ENCODE measurements at places on chromosomes 16 and 17.

GRCh38 chr17:48609033-48609432 lies 1.8 kb downstream of the HOXB7 start:
- DNase-seq, result no peak

DNA sequence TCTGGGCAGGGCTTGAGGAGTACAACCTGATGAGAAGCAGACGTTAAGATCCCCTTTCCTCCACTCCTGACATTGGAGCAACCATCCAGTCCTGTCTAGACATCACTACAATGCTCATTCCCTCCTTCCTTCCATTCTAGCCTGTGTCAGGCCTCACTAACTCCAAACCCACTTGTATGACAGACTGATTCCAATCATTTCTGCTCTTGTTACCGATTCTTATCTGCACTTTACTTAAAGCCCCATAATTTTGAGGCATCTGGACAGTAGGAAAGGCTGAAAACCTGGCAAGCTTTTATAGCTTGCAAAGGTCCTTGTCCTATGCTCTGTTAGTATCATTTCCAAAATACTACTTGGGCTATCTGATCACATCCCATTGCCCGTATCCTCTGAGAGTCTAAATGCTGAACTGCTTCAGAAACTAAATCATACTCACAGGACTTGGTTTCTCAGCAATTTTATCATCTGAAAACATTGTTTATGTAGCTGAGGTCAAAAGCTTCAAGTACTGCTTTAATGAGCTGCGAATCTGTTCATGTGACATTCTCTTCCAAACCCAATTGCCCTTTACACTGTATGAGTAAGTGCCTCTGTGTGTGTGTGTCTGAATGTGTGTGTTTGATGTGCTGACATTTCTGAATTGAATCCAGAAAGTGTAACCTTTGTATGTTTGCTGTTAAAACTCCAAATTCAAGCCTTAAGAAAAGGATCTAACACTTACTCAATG lies 57.2 kb upstream of the CACNG3 start:
- DNase-seq, result no peak

GRCh38 chr17:34663714-34664113 lies 84.3 kb downstream of the TMEM132E start:
- DNase-seq, result no peak

DNA sequence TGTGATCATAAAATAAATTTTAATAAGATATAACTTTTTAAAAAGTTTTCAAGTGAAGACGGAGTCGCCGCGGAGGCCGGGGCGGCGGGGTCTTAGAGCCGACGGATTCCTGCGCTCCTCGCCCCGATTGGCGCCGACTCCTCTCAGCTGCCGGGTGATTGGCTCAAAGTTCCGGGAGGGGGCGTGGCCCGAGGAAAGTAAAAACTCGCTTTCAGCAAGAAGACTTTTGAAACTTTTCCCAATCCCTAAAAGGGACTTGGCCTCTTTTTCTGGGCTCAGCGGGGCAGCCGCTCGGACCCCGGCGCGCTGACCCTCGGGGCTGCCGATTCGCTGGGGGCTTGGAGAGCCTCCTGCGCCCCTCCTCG lies at the start of gene FOXC2:
Gene FOXC2 (plus strand): TSS at position 229 of the 365 bp plus-strand sequence. CDS start 507 bp downstream, outside the sequence.
- DNase-seq, result no peak

- DNase-seq, result no peak
Observed at GRCh38 chr17:5841862-5842261, 228.3 kb upstream of the WSCD1 start.

- DNase-seq, result no peak
Observed at GRCh38 chr16:67030221-67030962, 1.4 kb downstream of the CBFB start.

GRCh38 chr17:63698886-63699637 lies 863 bp downstream of the LIMD2 start:
- DNase-seq, result peak; percentile 94

DNA sequence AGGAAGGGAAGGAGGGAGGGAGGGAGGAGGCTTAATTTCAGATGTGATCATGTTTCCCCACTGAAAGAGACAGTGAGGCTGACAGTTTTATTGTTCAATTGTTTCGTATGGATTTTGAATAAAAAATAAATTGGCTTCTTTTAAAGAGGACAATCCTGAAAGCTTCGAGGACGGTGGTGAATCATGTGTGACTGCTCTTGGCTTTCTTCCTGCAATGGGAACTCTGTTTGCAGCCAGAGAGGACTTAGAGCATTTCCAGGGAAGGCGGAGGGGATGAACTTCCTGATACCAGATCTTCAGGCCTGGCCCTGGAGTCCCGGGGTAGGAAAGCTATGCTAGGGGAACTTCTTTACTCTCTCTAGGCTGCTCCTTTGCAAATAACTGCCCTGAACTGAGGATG lies 72.8 kb upstream of the C16orf82 start:
- DNase-seq, result no peak

- DNase-seq, result no peak
Observed at GRCh38 chr17:15263680-15264079, 1.4 kb downstream of the PMP22 start.

DNA sequence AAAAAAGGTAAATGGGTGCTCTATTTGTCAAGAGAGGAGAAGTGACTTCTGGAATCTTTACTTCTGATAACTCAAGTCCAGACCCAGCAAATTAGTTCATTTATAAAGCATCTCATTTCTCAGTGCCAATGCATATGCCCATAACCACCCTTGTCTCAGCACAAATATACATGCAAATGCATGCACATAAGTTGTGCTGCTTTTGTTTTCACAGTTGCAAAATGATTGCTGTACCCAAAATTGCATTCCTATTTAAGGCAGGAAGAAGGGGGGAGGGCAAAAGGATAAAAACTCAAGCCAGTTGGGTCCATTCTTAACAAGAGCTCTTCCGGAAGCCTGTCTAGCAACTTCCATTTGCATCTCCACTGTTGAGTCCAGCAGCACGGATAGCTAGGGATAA lies 61.3 kb upstream of the FAM20A start:
- no peak for DNase-seq

DNA sequence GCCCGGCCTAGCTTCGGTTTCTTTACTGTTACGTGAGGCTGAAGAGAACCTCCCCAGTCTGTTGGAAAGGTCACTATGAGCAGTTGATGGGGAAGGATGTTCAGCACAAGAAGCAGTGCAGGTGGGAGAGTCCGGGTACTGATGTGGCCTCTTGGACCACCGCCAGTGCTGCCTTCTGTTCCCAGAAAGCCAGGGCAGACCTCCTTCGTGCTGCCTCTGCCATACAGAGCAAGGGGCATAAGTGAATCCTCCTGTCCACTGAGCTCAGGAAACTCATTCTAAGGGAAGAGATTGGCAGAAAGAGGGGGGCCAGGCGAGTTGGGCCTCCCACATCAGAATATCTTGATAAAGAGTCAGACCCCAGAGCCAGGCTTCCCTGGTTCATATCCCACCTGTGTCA lies 3.7 kb downstream of the PPP4C start:
- no peak for DNase-seq

GRCh38 chr17:7883781-7884386 lies 4.7 kb upstream of the CHD3 start:
- no peak for DNase-seq

DNA sequence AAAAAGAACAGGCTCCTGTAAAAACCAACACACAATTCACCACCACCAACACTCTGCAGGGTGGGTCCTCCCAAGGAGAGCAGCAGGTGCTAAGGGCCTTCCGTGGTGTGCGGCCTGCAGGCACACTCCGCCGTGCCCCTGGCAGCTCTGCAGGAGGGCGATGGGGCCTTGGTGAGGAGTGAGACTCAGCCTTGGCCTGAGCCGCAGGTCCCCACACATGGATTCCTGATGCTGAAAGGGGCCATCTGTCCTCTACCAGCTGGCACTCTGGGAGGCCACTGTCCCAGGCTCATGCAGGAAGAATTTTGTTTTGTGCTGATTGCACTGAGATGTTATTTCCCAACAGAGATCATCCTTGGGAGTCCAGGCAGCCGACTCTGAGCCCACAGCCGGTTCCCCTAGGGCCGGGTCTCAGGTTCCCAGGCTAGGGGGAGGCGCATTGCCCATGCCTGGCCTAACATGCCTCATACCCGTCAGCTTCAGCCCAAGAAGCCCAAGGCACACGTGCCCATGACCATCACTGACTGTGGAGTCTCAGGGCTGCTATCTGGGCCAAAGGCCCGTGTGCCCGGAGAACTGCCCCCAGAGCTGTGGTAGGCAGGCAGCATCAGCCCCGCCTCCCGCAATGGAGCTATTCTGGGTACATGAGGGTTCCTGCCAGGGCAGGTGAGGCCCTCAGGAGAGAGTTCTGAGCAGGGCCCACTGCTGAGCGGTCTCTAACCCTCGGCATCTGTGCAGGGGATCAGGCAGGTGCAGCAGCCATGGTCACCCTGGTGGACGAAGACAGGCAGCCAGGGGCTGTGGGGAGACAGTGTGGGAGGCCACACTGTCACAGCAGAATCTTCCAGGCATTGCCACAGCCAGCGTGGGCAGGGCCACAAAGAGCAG lies 97.9 kb upstream of the ZNF469 start:
- no peak for DNase-seq

DNA sequence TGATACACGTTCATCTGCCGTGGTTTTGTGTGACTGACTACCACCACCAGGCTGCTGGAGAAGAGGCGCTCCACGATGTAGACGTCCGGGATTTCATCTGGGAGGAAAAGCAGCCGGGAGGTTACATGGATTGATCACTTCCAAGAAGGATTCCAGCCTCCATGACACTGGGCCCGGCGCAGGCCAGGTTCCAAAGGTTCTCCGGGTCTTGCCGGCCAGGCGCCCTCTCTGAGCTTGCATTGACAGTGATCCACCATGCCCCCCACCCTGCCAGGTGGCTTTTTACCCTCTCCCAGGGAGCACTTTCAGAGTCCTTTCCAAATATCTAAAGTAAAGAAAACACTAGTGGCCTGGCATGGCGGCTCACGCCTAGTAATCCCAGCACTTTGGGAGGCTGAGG lies 6.5 kb downstream of the WIPI1 start:
- DNase-seq, result no peak

DNA sequence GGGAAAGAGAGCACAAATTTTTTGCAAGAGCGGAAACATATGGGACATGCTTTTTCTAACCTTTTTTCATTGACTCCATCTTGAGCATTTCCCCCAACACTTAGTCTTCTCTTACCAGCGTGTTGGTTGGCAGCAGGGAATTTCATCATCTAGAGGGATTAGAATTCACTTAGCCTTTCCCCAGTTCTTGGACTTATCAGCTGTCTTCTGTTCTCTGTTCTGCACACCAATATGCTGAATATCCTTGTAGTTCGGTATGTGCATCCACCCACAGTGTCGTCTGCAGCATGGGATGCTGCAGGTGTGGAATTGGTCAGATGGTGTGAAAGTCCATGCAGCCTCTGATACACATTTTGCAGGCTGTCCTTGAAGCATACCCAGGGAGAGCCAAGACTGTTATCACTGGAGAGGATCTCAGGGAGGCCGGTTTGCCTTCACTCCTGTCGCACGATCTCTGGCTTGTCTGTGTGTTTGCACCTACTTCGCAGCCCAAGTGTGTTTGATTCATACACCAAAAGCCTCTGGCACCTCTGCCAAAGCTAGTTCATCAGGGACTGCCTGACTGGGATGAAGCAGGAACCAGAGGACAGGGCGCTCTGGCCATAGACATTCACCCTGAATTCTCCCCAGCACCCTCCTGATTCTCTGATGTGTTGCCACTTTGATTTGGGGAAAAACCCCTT lies 93.3 kb downstream of the SOCS1 start:
- no peak for DNase-seq

DNA sequence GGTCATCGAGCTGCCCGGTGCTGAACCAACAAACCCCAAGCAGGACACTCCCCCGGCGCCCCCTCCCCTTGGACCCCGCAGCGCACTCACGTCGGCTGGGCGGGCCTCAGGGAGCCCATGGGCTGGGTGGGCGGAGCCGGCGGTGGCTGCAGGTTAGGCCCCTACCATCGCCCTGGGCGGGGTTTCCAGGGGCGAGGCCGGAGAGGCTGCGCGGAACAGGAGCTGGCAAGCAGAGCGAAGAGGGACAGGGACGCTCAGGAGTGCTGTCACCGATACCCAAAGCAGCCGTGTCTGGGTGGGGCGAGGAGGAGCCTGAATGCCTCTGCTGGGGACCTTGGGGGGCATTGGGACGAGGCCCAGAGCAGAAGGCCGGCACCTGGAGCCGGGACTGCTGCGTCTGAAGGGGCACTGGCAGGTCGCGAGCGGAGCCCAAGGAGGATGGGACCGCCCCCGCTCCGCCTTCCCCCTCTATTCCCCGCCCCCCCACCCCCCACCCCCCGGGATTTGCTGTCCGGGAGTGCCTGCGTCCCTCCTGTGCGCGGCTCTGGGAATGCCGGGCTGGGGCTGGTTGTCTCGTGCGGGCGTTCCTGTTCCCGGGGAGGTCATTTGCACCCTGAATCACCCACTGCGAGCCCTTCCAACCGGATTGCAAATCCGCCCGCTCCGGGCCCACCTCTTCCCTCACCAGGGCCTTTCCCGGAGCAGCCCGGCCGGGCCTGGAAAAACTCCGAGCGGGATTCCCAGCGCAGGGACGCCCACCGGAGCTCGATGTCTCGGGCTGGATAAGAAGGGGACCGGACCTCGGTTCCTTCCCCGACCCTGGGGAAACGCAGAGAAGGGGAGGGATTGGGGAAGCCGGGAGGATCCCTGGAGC lies 902 bp downstream of the ARHGAP27 start:
- DNase-seq, result peak; percentile 81

DNA sequence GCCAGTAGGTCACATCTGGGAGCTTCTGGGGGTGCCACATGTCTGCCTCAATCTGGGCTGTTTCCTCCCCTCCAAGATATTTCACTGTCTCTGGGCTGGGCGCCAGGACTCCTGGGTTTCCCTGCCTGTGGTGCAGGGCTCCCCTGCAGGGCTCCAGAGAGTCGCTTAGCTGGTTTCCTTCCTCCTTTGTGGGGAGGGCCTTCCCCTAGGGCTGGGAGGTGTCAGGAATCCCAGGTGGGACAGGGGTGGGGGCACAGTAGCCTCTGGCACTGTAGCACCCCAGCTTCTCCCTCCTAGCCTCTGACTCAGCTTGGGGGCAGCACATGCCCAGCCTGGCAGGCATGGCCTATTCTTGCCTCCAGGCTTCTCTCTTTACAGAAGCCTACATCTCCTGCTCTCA lies 2.6 kb downstream of the RARA start:
- DNase-seq, result peak; percentile 22

DNA sequence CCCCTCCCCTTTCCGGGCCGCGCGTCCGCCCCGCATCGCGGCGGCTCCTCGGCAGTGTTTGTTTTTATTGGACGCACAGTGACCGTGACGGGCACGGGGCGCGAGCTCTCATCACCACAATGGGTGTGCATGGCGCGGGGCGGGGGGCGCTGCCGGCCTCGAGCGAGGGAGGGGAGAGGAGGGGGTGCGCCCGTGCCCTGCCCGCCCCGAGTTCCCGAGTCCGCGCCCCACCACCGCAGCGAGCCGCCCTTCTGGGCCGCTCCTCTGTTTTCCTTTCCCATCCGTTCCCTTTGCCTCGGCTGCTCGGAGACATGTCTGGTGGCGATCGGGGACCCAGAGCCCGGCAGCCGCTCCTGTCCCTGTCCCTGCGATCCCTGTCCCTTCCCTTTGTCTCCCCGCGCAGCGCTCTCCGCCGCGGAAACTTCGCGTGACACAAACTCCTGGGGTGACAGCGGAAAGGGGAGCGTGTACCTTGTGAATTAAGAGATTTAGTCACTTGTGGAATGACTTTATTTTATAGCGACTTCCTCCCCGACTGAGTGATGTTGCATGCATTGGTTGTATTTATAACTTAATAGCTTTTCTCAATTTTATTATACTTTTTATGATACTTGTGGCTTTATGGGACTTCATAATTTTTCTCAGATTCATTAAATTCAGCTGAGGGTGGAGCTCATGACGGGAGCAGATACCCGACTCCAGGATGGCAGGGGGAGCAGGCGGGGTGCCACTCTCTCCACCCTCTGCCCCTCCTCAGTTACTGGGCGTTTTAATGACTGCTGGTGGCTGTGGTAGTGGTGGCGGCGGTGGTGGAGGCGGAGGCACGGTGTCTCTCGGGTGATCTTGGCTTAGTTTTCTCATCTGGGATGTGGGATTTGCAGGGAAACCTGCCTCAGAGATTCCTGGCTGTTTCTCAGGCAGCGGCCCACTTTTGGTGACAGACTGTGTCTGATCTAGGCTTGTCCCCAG lies 40.8 kb downstream of the MRM1 start:
- no peak for DNase-seq

Data from CD8-positive, alpha-beta memory T cell (primary cell).